ENCODE measurements at places on chromosomes 12 and 14.

DNA sequence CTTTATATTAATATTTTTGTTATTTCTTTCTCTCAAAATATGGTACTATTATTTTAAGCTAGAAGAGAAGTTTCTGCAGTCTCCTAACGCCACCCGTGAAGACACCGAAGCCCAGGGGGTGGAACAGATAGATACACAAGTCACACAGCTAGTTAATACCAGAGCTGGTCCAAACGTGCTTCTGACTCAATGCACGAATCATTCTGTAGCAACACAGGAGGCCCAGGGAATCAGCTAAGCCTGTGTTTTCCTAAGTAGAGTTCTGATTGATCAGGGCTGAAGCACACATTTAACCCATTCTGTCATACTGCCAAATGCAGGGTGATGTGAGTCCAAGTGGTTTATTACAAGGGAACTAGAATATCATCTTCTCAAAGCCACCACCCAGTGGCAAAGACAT lies 116.9 kb upstream of the PWP1 start:
- no peak for DNase-seq

DNA sequence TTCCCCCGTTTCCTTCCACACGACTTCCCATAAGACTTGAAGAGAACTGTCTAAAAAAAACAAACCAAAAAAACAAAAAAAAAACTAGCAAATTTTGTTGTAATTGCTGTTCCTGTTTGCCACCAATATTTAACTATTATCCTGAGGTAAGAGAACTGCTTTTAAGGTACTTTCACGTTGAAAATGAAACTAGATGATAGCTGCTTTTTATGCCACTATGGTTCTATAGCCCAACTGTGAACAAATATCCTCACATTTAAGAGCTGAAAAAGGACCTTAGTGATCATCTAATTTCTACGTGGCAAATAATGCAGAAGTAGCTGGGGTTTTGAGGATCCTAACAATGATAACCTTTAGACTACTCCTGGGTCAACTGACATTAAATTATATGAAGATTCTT lies 98.6 kb downstream of the TAOK3 start:
- DNase-seq: no peak

GRCh38 chr12:29104516-29104915 lies 44.6 kb upstream of the FAR2 start:
- DNase-seq: no peak

- peak; percentile 73 for DNase-seq
Measured at GRCh38 chr12:117816-118345, 51.3 kb downstream of the IQSEC3 start.

DNA sequence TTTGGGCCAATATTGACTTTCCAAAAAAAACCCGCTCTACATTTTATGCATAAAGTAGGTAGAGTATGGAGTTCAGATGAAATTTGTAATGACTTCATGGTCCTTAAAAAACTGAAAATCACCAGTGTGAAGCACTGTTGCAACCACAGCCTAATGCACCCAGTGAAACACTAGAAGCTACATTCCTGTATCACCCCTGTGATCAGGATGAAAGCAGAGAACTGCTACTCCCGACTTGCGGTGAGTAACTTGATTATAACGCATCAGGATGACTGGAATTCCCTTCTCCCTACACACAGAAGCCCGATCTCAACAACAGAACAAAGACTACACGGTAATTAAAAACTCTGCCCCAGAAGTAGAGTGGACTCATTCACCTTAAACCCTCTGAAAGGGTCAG lies 33.8 kb downstream of the SPTB start:
- DNase-seq: no peak

DNA sequence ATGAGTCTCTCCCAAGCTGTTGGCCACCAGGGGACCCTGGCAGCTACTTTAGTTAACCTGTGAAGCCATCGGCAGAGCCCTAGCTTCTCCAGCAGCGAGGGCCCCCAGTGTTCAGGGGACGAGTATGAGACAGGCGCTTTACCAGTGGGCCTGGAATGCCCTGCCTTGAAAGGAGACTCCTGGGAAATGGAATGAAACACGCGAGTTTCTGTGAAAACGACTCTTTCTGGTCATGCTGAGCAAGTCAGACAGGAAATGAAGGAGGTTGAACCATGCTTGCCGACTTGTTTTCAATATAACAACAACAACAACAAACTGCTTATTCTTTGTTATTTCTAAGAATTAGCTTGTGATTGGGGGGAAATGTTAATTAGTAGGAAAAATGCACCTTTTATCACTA lies 42.9 kb downstream of the SFSWAP start:
- DNase-seq: no peak

- DNase-seq: no peak
Measured at GRCh38 chr12:80443974-80444666, at the start of gene PTPRQ. PTPRQ (plus strand) TSS chr12:80444235; CDS start chr12:80444346, 111 bp downstream.

DNA sequence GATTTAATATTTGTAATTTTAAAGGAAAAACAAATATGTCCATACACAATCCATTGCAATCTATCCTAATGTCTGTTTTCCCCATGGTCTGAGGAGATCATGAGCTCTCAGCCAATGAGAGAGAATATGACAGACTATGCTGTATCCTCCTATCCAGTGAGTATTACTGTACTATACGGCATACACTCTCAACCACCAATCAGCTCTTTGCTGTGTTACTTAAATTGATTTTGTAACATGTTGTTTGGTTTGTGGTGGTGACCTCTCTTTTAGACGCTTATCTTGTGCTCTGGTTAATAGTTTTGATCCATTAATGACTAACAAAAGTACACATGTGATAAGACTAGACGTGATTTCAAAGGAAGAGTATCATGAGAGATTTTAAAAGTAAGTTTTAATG lies 231.5 kb upstream of the FOXN3 start:
- DNase-seq: no peak

DNA sequence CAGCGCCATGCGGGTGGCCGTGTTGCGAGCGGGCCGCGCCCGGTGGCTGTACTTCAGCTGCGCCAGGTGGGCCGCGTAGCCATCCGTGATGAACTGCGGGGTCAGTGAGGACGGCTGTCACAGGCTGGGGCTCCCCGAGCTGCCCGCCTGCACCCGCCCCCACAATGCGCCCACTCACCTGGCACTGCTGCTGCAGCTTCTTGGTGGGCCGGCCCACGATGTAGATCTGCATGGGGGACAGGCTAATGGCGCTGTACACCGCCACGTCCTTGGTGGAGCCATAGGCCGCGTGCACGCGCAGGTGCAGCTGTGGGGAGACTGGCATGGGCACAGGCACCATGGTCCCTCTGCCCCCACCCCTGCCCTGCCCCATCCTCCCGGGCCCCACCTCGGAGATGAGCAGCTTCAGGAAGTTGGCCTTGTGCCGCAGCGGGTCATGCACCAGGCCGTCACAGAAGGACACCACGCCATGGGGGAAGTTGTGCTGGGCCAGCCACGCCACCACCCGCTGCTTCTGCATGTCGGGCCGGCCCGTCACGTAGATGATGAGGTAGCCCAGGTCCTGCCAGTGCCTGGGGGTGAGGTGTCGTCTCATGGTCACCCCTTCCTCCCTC lies 5.9 kb downstream of the ARL6IP4 start:
- no peak for DNase-seq

DNA sequence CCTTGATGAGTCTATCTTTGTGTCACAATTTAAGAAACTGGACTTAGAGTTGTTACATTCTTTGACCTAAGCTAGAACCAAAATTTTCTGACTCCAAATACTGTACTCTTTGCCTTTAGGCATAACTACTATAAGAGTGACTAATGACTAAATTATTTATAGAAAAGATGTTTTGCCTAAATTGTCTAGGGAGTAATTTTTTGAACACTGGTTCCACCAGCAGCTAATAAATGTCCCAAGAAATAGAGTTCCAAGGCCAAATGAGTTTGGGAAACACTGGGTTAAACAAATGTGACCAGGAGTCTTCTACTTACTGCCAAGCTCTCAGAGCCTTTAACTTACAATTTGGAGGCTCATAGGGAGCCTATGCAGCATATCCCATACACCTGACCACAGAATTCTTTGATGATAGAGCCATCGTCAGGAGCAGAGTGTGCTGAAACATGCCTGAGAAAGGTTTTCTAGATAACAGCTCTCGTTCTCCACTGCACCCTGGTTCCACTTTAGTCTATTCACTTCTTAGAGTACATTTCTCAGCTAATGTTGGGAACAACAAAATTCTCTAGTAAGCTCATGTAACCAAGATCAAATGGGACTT lies 215.9 kb upstream of the HMGA2 start:
- DNase-seq: no peak

DNA sequence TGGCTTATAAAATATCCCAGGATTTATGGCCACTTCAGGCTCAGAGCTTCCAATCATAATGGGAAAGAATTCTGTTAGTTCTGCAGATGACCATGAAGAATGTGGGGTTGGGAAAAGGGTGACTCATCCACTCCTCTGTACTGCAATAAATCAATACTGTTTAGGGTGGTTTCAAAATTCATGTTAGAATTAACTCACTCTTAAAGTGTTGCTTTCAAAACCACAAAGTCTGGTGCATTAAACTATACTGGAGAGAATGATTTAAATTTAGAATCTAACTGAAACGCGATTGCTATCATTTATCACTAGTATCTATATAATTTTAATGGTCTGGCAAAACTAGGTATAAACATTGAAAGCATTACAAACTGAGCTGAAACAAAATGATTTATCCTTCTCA lies 798 bp downstream of the CCDC198 start:
- DNase-seq: no peak

GRCh38 chr12:64010069-64010686 lies 165.7 kb downstream of the SRGAP1 start:
- DNase-seq: no peak

DNA sequence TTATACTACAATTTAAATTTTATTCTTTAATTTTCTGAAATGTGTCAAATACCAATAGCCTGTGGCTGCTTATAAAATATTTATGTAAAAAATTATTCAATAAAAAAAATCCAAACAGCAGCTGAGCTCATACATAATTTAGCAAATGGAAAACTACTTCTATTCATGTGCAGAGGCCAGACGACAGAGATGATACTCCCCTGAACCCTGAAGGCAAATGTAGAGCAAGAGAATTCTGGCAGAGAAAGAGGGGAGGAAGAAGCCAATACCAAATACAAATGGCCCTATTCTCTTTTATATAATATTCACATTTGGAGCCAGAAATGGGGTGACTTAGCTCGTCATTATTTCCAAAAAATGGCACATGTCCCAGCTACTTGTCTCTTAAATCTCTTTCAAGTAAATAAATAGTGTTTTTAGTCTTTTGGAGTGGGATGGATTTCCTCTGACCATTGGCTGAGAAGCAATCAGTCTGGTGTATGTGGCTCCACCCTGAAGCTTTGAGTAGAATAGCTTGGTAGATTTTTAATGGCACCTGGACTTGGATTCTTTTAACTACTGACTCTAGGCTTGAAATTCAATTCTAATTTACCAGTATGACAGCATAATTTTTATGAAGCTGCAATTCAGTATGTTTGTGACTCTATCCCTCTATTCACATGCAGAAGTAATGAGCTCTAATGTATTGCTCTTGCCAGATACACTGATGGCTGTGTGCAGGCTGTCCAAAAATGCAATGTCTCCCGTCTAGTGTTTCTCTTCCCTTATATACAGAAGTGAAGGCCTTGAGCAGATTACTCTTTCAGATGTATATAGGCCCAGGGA lies 113.4 kb upstream of the SCAF11 start:
- no peak for DNase-seq

DNA sequence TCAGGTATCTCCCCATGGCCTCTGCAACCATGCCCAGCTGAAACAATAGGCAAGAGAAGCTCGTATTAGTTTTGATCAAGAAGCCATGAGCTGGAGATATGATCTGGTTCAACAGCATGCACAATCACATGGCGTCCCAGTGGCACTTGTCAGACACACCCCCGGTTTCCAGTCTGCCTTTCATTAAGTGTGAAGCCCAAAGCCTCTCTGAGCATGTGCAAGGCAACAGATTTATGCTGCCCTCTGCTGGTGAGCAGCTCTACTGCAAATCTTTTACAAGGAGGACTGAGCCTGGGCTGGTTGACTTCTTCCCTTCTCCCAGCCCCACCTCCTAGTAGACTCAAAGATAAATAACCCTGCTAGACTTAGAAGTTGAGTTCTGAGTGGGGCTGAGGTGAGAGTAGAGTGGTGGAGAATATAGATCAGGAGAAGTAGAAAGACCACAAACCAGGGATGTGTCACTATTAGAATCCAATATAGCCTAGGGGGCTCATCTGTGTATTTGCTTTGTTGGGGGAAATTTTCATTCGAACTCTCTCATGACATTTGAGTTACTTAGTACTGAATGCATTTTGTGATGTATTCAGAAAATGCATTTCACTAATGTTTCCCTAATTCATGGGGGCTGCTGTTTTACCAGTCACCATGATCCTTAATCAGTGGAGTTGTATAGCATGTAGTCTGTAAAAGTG lies 53.7 kb upstream of the MBIP start:
- DNase-seq: peak; percentile 97

DNA sequence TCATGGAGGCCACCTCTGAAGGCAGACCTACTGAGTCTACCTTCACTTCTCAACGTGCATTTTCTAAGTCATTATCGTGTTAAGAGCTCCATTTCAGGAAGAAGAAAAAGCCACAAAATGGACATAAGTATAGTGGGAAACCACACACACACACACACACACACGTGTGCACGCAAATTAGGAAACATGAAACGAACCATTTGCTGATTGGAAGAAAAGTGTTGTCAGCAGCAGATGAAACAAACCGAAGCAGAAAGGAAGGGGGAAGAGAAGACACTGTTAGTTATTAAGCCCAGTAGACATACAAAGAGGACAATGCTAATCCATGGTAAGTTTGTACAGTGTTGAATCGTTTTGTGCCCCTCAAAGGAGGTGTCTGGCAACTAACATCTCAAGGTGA lies 9.9 kb upstream of the VPS33A start:
- DNase-seq: no peak

DNA sequence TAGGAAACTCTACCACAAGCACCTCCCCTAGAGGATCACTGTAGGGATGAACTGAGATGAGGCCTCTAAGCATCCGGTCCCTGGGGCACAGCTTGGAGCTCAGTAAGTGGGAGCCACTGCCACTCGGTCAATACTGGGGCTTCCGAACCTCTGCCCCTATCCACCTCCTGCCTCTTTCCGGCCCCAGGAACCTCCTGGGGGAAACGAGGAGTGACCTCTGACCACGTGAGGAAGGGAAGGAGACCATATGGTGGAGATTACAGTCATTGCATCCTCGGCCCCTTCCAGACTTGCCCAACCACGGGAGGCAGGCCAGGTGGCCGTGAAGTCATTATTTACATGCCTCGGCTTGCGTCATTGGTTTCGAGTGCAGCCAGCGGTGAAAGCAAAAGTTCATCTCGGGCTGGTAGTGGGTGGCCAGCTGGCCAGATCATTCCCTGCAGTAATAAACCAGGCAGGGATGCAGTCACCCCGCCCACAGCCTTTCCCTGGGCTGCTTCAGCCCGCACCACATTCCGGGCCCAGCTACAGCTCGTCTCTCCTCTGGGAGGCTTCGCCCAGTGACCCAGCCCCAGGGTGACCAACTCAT lies 65.4 kb downstream of the C14orf132 start:
- DNase-seq: peak; percentile 98

DNA sequence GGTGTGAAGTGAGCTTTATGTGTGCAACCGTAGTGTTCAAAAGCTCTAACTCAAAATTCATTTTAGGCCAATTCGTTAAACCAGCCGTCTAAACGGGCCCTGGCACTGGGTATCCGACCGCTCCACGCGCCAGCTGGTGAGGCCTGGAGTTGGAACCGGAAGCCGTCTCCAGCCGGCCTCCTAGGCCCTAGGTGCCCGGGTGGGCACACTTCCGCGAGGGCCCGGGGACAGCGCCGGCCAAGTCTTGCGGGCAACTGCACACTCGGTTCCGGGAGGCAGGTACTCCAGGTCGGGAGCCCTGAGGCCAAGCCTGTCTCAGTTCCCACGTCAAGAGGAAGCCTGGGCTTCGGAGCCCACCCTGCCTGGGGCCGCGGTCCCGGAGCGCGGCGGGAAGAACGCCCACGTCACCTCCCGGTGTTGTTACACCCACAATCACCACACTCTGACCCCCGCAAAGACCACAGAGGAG lies 16.2 kb downstream of the OTX2 start:
- DNase-seq: peak; percentile 91
